ENCODE measurements at places on chromosomes 1 and 21. TPM values are rescaled to one million over a fixed set of nuclear protein-coding genes. Genes with fewer than 3 reads are reported as not detected.

DNA sequence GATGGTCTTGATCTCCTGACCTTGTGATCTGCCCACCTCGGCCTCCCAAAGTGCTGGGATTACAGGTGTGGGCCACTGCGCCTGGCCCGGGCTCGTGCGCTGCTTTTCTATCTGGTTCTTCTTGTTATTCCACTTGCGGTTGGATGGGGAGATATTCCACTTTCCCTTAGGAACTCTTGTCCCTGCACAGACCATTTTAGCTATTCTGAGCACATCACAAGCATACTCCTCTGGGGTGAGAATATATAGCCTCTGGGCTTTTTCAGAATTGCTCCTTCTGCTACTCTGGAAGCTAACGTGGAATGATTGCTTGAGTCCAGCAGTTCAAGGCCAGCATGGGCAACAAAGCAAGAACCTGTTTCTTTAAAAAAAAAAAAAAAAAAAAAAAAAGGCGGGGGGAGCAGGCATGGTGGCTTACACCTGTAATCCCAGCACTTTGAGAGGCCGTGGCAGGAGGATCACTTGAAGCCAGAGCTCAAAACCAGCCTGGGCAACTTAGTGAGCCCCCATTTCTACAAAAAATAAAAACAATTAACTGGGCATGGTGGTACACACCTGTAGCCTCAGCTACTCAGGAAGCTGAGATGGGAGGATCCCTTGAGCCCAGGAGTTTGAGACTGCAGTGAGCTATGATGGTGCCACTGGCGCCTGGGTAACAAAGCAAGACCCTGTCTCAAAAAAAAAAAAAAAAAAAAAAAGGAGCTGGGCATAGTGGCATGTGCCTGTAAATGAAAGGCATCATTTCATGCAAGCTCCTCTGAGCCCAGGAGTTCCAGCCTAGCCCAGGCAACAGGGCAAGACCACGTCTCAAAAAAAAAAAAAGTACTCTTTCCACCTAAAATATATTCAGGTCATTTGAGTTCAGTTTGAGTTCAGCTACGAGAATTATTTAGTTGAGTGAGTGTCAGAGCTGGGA is 11.8 kb upstream of the PGD start:
- no peak for DNase-seq

GRCh38 chr1:2248127-2248826 is 20.2 kb downstream of the SKI start:
- no peak for DNase-seq

DNA sequence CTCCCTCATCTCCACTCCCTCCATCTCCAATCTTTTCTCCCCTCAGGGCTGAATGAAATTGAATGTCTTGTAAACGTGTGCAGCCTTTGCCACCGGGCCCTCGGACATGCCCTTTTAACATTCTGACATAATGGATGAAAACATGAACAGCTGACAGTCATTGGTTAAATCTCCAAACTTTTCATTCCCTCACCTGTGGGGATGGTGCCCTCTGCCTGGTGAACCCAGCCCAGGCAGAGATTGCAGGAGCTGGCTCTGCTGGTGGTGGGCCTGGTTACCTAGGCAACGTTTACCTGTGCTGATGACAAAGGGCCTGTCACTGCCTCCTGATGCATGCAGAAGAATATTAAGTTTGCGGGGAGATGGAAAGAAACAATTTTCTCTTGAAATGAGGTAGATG is 21.3 kb downstream of the ST6GALNAC3 start:
- DNase-seq: no peak

The PROK1 gene
- total RNA-seq: not detected

GRCh38 chr1:115980998-115981993 is 5.0 kb downstream of the SLC22A15 start:
- no peak for DNase-seq

The OR6K3 gene
- not detected for total RNA-seq

The WLS gene
- 14.4 TPM for total RNA-seq

DNA sequence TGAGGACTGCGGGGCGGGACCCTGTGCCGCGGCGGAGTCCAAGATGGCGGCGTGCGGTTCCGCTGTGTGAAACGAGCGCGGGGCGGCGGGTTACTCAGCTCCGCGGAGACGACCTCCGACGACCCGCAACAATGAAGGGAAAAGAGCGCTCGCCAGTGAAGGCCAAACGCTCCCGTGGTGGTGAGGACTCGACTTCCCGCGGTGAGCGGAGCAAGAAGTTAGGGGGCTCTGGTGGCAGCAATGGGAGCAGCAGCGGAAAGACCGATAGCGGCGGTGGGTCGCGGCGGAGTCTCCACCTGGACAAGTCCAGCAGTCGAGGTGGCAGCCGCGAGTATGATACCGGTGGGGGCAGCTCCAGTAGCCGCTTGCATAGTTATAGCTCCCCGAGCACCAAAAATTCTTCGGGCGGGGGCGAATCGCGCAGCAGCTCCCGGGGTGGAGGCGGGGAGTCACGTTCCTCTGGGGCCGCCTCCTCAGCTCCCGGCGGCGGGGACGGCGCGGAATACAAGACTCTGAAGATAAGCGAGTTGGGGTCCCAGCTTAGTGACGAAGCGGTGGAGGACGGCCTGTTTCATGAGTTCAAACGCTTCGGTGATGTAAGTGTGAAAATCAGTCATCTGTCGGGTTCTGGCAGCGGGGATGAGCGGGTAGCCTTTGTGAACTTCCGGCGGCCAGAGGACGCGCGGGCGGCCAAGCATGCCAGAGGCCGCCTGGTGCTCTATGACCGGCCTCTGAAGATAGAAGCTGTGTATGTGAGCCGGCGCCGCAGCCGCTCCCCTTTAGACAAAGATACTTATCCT is 430 bp downstream of the RBM15 start:
- peak; percentile 51 for DNase-seq
